Transverse colon (tissue), 4 donors: ENCODE measurements at places on chromosomes 2 and 18. TPM values are rescaled to one million over a fixed set of nuclear protein-coding genes. Genes with fewer than 3 reads are reported as not detected.

The DGUOK gene
- total RNA-seq, result 49.7 TPM

- H3K4me3 ChIP-seq, result no peak overlapping the region
- no peaks in the 10 kb centered on the region for H3K27me3 ChIP-seq
- H3K4me1 ChIP-seq, result peaks cover 3% of the 10 kb centered on the region
- no peak overlapping the region for H3K27ac ChIP-seq
Observed at GRCh38 chr2:224272237-224272910, 129.5 kb downstream of the FAM124B start.

GRCh38 chr2:146992466-146992865 lies 852.4 kb upstream of the ACVR2A start:
- no peaks in the 10 kb centered on the region for H3K36me3 ChIP-seq
- H3K27me3 ChIP-seq, result no peaks in the 10 kb centered on the region
- DNase-seq, result no peak

DNA sequence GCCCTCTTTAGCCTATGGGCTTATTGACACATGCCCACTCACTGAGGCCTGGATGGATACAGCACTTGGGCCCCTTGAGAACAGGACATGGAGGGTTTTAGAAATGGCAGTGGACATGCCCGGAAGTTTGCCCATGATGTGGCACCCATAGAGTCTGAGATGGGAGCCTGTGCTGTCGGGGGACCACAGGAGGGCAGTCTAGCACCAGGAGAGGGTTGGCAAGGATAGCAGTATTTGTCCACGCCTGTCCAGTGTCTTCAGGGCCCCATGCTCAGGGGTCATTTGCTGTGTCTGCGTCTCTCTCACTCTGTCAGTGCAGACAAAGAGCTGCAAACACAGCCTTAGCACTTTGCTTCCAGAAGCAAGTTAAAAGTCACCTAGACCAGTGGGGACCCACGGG lies 48.7 kb downstream of the IL1RL2 start:
- H3K27me3 ChIP-seq, result no peaks in the 10 kb centered on the region
- H3K4me3 ChIP-seq, result no peak overlapping the region
- peaks cover 2% of the 10 kb centered on the region for H3K4me1 ChIP-seq
- no peaks in the 10 kb centered on the region for H3K36me3 ChIP-seq

- no peak for DNase-seq
- no peak overlapping the region for H3K4me3 ChIP-seq
- H3K27me3 ChIP-seq, result no peaks in the 10 kb centered on the region
- H3K4me1 ChIP-seq, result no peaks in the 10 kb centered on the region
- peaks cover 59% of the 10 kb centered on the region for H3K36me3 ChIP-seq
- no peak overlapping the region for H3K27ac ChIP-seq
Observed at GRCh38 chr2:86772611-86773010, 18.1 kb downstream of the CD8A start.

The ORC2 gene
- 19.8 TPM for total RNA-seq

- no peak overlapping the region for H3K4me3 ChIP-seq
- no peaks in the 10 kb centered on the region for H3K27me3 ChIP-seq
- H3K36me3 ChIP-seq, result no peaks in the 10 kb centered on the region
- H3K4me1 ChIP-seq, result no peaks in the 10 kb centered on the region
Observed at GRCh38 chr2:44680983-44681531, 260.4 kb upstream of the SIX3 start.

DNA sequence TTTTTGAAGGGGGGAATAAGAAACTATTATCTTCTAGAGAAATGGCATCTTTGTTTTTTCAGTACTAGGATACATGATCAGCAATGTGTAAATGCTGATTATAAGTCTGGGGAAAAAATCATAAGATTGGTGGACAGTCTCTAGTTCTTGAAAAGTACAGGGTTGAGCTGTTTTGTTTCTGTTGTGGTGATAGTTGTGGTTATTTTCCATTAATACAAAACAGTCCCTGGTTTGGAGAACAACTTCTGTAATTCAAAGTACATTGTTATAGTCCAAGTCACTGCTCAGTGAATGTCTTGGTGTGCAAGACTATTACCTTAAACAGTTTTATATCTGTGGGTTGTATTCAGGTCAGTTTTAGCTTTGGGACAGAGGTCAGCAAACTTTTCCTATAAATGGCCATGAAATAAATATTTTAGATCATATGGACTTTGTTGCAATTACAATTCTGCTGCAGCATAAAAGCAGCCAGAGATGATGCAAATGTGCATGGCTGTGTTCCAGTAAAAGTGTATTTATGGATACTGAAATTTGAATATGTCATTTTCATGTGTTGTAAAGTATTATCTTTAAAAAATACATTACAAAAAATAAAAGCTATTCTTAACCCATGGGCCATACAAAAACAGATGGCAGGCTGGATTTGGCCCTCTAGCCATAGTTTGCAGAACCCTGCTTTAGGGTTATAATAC lies 111.0 kb downstream of the CERS6 start:
- no peaks in the 10 kb centered on the region for H3K36me3 ChIP-seq
- no peak overlapping the region for H3K4me3 ChIP-seq
- no peak for DNase-seq
- peaks cover 4% of the 10 kb centered on the region for H3K4me1 ChIP-seq
- no peak overlapping the region for H3K27ac ChIP-seq

- H3K27me3 ChIP-seq, result no peaks in the 10 kb centered on the region
- no peak overlapping the region for H3K4me3 ChIP-seq
- peaks cover 14% of the 10 kb centered on the region for H3K4me1 ChIP-seq
Observed at GRCh38 chr2:189552991-189553404, 27.6 kb downstream of the SLC40A1 start.

DNA sequence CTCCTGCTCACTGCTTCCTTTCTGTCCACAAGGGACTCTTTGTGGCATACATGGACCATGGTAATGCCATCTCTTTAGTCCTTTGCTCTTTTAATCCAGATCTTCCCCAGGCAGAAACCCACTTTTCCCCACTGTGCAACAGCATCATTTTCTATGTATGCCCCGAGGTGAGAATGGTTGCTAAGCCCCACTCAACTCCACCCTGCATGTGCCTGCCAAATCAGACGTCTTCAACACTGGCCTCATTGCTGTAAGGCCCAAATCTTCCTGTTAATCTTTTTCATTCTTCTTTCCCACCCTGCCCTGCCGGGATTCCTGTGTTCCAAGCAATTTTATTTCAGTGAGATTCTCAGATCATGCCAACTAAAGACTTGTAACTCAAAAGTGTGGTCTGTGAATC lies 328.4 kb downstream of the PAX3 start:
- H3K27ac ChIP-seq, result no peak overlapping the region
- H3K27me3 ChIP-seq, result no peaks in the 10 kb centered on the region
- H3K4me1 ChIP-seq, result no peaks in the 10 kb centered on the region
- no peak overlapping the region for H3K4me3 ChIP-seq

The LINC00305 gene
- not detected for total RNA-seq

- no peak overlapping the region for H3K4me3 ChIP-seq
- no peaks in the 10 kb centered on the region for H3K27me3 ChIP-seq
- no peak for DNase-seq
- no peak overlapping the region for H3K27ac ChIP-seq
- H3K4me1 ChIP-seq, result no peaks in the 10 kb centered on the region
Observed at GRCh38 chr2:175234153-175234552, 52.6 kb upstream of the ATP5MC3 start.

DNA sequence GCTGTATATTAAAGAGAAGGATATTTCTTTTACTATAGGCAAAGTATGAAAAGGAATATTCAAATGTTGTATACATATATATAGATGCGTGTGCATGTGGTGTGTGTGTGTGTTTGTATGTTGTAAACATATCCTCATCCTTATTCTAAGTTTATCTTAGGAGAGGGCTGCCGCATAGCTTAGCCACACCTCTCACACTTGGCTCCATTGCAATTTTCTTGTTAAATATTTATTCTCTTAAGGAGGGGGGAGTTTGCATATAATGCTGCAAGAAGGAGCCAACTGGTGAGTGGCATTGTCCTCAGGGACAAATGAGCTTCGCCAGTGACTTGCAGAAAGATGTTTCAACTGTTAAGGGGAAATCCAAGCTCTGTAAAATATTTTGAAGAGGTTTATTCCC lies 360.1 kb upstream of the RND3 start:
- no peaks in the 10 kb centered on the region for H3K36me3 ChIP-seq
- H3K27me3 ChIP-seq, result no peaks in the 10 kb centered on the region
- no peak for DNase-seq
- H3K4me1 ChIP-seq, result no peaks in the 10 kb centered on the region

GRCh38 chr2:201852878-201853415 lies 46.6 kb downstream of the CDK15 start:
- no peak for DNase-seq
- H3K4me3 ChIP-seq, result no peak overlapping the region
- H3K36me3 ChIP-seq, result no peaks in the 10 kb centered on the region
- no peaks in the 10 kb centered on the region for H3K4me1 ChIP-seq
- peaks cover 6% of the 10 kb centered on the region for H3K27me3 ChIP-seq

DNA sequence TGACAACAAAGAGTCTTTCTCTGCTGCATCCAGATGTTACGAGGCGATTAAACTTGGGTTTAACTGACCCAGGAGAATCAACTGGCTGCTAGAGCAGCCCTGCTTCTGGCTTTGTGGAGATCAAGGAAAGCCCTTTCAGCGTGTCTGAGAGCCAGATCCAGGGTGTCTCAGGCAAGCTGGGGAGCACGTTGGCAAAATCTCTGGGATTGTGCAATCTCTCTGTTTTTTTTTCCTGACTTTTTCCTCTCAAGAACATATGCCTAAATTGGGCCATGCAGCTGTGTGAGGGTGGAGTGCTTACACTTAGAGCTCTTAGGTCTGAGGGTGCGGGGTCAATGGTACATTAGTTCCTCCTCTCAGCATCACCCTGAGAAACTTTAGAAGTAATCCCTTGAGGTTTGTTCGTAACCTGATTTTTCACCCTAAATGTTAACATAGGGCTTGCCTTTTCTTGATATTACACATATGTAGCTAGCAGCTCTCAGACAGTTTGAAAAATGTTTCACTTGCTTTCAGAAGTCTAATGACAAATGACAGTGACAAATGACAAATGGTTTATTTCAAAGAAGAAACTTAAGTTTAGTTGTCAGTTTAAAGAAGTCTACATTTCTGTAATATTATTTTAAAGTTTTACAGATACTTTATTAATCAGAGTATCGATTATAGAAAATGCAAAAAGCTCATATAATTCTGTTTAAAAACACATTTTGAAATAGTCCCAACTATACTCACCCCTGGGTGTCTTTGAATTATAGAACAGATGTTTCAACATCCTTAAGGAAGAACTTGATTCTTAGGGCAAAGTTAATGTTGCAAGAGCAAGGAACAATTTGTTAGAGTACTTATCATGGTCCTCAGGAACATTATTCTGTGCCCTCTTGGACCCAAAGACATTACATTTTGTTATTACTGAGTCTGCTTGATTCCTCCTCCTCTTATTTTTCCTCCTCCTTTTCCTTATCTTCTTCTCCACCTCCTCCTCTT lies 38.4 kb upstream of the ZSWIM2 start:
- H3K36me3 ChIP-seq, result no peaks in the 10 kb centered on the region
- H3K27me3 ChIP-seq, result no peaks in the 10 kb centered on the region
- H3K4me1 ChIP-seq, result no peaks in the 10 kb centered on the region
- no peak overlapping the region for H3K4me3 ChIP-seq

GRCh38 chr18:10085416-10085815 lies 171.6 kb downstream of the VAPA start:
- H3K4me3 ChIP-seq, result no peak overlapping the region
- DNase-seq, result no peak
- no peaks in the 10 kb centered on the region for H3K36me3 ChIP-seq

GRCh38 chr18:45863469-45863868 lies 38.0 kb downstream of the SIGLEC15 start:
- H3K27me3 ChIP-seq, result no peaks in the 10 kb centered on the region
- H3K4me1 ChIP-seq, result no peaks in the 10 kb centered on the region
- no peak for DNase-seq
- H3K36me3 ChIP-seq, result peaks cover 63% of the 10 kb centered on the region
- no peak overlapping the region for H3K27ac ChIP-seq

The KCNK3 gene
- 0.64 TPM for total RNA-seq

DNA sequence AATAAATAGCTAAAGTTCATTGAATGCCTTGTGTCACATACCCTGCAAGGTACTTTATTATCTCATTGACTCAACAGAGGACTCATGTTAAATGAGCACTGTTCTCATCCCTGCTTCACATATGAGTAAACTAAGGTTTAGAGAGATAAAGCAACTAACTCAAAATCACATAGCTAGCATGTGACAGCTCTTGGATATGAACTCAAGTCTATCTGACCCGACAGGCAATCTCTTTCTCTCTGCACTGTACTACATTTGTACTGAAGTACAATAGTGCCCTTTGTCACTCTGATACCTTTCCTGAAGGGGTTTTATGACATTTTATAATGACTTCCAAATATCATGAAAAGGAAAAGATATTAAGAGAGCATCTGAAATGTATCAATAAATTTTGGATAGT lies 297.5 kb upstream of the UBE2E3 start:
- H3K4me1 ChIP-seq, result no peaks in the 10 kb centered on the region
- no peak overlapping the region for H3K27ac ChIP-seq
- DNase-seq, result no peak

The MCFD2 gene
- 36.0 TPM for total RNA-seq

- no peak for DNase-seq
- no peaks in the 10 kb centered on the region for H3K27me3 ChIP-seq
- no peak overlapping the region for H3K27ac ChIP-seq
- H3K36me3 ChIP-seq, result no peaks in the 10 kb centered on the region
Observed at GRCh38 chr18:49015886-49016647, 65.3 kb upstream of the SMAD7 start.

DNA sequence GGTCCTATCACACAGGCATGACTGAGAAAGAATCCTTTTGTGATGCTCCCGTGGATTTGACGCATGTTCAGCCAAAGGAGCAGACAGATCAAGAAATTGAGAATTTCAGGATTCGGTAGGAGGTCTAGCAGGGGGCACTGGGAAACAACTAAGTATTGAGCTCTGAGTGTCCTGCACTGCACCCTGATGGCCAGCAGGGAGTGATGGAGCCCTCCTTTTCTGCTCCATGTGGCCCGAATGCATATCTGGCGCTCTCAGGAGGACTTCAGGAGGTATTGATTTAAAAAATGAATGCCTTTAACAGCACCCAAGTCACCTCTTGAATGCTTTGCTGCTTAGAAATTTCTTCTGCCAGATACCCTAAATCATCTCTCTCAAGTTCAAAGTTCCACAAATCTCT lies 58.0 kb downstream of the ZNF519 start:
- no peaks in the 10 kb centered on the region for H3K27me3 ChIP-seq
- no peaks in the 10 kb centered on the region for H3K4me1 ChIP-seq
- H3K36me3 ChIP-seq, result no peaks in the 10 kb centered on the region

DNA sequence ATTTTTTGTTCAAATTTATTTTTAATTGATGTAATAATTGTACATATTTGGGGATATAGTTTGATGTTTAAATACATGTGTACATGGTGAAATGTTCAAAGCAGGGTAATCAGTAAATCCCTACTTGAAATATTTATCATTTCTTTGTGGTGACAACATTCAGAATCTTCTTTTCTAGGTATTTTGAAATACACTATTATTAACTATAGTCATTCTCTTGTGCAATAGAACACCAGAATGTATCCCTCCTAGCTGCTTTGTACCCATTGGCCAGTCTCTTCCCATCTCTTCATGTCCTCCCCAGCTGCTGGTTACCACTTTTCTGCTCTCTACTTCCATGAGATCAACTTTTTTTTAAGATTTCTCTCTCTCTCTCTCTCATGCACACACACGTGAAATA lies 126.5 kb downstream of the ZNF407 start:
- peaks cover 11% of the 10 kb centered on the region for H3K4me1 ChIP-seq
- H3K4me3 ChIP-seq, result no peak overlapping the region
- no peaks in the 10 kb centered on the region for H3K27me3 ChIP-seq
- H3K36me3 ChIP-seq, result no peaks in the 10 kb centered on the region
- DNase-seq, result no peak

GRCh38 chr2:160993654-160994061 lies 166.6 kb upstream of the TANK start:
- no peak for DNase-seq
- no peaks in the 10 kb centered on the region for H3K27me3 ChIP-seq
- H3K36me3 ChIP-seq, result no peaks in the 10 kb centered on the region
- no peaks in the 10 kb centered on the region for H3K4me1 ChIP-seq
- H3K27ac ChIP-seq, result peak overlapping the region; percentile 32
- H3K4me3 ChIP-seq, result no peak overlapping the region

- no peaks in the 10 kb centered on the region for H3K36me3 ChIP-seq
- DNase-seq, result no peak
- no peaks in the 10 kb centered on the region for H3K27me3 ChIP-seq
- H3K27ac ChIP-seq, result no peak overlapping the region
- no peak overlapping the region for H3K4me3 ChIP-seq
Observed at GRCh38 chr2:60822987-60823386, 58.4 kb upstream of the REL start.
